Pancreas (tissue), 10 donors: ENCODE measurements at places on chromosomes 1 and 21. TPM values are rescaled to one million over a fixed set of nuclear protein-coding genes. Genes with fewer than 3 reads are reported as not detected.

The ZSWIM5 gene
- 2.4 TPM for total RNA-seq

GRCh38 chr1:200131551-200132125 lies 104.1 kb downstream of the NR5A2 start:
- no peaks in the 10 kb centered on the region for H3K27me3 ChIP-seq
- H3K36me3 ChIP-seq: peaks cover 29% of the 10 kb centered on the region
- H3K4me1 ChIP-seq: peaks cover 13% of the 10 kb centered on the region
- peak overlapping the region; percentile 57 for H3K27ac ChIP-seq

DNA sequence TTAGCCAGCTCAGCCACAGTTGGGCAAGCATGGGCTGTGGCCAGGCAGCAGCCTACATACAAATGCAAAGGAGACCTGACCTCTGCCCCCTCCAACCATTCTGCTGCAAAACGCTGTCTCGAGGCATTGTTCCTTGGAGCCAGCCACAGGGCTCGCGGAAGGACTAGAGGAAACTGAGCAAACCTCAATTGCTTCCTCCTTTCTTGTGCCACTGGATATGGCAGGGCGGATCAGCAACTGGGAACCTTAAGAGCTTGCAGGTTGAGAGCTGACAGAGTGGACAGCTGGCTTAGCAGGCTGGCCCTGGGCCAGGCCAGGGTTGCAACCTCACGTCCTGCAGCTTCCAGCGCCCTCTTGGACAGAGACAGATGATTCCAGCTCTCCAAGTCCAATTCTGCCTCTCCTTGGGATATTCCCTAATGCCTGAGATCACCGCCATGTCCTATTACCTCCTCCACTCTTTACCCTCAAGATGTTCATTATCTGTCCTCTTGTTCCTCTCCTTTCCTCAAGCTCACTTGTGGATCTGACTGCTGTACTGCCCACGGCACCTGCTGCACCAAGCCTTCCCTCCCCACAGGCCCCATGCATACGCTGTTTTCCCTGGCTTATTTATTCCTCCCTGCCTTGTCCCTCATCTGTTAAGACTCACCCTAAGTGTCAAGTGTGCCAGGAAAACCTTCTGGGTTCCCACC lies 67.5 kb downstream of the SDC3 start:
- H3K4me1 ChIP-seq: no peaks in the 10 kb centered on the region
- H3K4me3 ChIP-seq: no peak overlapping the region
- H3K27me3 ChIP-seq: no peaks in the 10 kb centered on the region
- no peak overlapping the region for H3K27ac ChIP-seq

DNA sequence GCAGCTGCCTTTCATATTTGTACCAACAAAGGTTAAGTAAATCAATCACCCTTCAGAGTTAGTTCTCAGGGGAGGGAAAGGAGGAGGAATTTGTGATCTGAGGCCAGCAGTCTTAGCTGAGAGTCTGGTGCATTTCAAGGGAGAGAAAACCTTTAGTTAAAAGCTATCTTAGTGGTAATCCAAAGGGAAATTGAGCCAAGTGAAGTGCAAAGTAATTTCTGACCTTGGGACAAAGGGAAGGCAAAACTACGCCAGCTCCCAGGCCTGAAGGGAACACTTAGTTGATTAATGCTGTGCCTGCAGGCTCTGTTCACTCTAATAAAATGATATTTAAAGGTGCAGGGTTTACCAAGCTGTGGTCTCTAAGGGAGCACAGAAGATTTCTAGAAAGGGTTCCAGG lies 23.1 kb upstream of the FMOD start:
- DNase-seq: no peak
- no peak overlapping the region for H3K4me3 ChIP-seq
- H3K36me3 ChIP-seq: no peaks in the 10 kb centered on the region
- H3K27me3 ChIP-seq: no peaks in the 10 kb centered on the region

GRCh38 chr1:243765676-243766075 lies 84.4 kb downstream of the AKT3 start:
- H3K27ac ChIP-seq: no peak overlapping the region
- no peaks in the 10 kb centered on the region for H3K27me3 ChIP-seq
- no peaks in the 10 kb centered on the region for H3K4me1 ChIP-seq
- no peak for DNase-seq
- H3K36me3 ChIP-seq: no peaks in the 10 kb centered on the region

GRCh38 chr1:109083923-109084322 lies 6.6 kb upstream of the TMEM167B start:
- H3K4me1 ChIP-seq: no peaks in the 10 kb centered on the region
- H3K36me3 ChIP-seq: no peaks in the 10 kb centered on the region
- H3K4me3 ChIP-seq: no peak overlapping the region
- H3K27ac ChIP-seq: no peak overlapping the region
